ENCODE measurements at places on chromosomes 2 and 18.

DNA sequence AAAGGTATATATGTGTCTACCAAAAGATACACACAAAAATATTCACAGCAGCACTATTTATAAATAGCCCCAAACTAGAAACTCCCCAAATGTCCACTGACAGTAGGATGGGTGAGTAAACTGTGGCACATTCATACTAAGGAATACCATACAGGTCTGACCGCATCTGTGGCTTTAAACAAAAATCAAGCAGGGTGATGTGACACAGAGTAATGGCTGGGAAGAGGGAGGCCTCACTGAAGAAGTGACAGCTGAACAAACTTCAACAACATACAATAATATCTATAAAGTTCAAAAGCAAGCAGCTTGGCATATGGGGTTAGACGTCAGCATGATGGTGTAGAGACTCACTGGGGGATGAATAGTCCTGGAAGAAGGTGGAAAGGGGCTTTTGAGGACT, 115.1 kb upstream of the PPP1CB start:
- no peak for DNase-seq

- DNase-seq, result no peak
These were observed 2.8 kb upstream of the OTOS start for GRCh38 chr2:240143276-240143675.

GRCh38 chr2:66827851-66828250, 392.9 kb downstream of the MEIS1 start:
- no peak for DNase-seq

GRCh38 chr2:1816414-1816911, 72.1 kb upstream of the PXDN start:
- DNase-seq, result no peak

DNA sequence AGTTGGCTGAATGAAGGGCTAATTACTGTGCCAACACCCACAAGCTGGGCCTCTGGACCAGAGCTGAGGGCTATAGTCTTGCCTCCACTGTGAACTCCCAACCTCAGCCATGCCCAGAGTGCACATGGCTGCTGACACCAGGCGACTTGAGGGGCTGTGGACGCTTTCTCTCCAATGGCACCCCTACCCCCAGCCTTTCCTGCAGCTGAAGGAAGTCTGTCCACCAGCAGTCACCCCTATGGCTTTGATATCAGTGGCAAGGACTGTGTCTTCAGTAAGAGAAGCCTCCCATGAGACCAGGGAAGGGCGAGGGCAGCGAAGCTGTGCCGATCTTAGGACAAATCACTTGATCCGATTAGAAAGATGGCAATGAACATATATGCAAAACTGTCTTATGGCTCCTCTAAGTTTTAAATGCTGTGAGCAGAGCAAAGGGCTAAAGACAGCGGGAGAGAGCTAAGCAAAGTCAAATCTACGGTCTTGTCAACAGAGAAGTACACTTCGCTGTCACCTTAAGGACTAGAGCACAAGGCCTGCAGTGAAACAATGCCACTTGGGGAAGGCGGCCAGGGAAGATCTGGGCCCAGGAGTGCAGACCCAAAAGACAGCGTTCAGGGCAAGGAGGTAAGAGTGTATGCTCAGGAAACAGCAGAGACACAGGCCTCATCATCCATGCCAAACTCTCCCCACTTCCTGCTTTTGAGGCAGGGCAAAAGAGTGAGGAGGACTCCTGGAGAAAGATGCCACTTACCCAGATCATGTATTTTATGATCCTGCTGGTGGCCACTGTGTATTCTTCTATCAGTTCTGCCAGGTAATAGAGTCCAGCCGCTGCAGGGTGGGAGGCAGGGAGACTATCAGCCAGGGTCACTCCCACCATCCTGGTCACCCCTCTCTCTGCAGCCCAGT, 1.5 kb downstream of the TEX261 start:
- no peak for DNase-seq

DNA sequence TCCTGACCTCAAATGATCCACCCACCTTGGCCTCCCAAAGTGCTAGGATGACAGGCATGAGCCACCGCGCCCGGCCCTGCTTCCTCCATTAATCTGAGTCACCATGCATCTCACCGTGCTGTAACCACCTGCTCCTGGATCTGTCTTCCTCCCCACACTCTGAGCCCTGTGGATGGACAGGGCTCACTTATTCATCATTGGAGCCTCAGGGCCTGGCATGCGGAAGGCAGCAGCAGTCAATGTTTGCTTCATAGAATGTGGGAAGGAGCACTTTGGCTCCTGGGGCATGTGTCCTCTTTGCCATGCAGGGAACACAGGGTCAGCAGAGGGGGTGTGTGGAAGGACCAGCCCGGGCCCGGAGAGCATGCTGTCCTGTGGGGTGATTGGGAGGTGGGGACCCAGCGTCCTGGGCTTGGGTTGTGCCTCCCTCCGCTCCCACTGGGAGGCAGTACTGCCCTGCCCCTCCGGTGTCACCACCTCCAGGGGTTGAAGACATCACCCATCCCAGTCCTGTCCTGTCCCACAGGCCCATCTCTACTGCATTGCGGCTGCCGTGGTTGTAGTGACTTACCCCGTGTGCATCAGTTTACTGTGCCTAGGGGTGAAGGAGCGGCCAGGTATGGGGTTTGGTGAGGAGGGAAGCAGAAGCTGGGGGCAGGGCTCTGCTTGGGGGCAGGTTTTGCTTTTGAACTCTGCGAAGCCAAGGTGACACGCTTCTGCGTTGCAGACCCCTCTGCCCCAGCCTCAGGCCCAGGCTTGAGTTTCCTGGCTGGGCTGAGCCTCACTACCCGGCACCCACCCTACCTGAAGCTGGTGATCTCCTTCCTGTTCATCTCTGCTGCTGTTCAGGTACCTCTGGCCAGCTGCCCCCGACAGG, 11.5 kb downstream of the MFSD2B start:
- no peak for DNase-seq

- no peak for DNase-seq
These were observed 314.5 kb upstream of the CHAC2 start for GRCh38 chr2:53452957-53453748.

GRCh38 chr18:36492604-36493329, 195.3 kb downstream of the FHOD3 start:
- DNase-seq, result no peak

DNA sequence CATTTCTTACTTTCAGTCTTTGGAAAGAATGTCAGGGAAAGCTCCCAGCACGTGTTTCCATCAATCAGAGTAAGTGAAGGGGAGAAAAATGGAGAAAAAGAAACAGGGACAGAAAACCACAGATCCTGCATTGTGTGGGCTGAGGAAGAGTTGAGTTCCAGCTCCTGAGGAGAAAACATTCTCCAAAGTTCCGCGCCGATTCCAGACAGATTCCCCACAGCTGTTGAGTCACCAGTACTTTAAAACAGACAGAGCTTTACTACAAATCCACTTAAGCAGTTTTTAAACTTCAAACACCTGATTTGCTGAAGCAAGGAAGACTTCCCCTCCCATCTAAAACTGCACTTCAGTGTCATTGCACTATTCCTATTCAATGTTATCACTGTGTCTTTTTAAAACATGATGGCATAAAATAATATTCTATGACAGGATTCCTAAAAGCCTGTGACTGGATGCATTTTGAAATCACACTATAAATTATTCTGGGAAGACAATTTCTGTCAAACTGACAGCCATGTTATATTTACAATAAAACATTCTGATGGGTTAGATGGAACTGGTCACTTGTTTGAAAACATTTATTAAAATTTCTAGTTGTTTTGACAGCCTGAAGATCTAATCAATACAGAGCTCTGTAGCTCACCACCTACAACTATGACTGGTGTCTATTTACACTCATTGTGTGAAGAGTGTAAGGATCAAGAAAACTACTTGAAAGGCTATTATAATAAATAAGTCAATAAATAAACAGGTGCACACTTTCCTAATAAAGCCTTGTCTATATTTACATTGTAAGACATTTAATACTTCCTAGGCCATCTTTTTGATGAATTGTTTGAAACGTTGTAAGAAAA, 40.9 kb downstream of the TCF4 start:
- DNase-seq, result no peak

- no peak for DNase-seq
These were observed 48.5 kb upstream of the DTNA start for GRCh38 chr18:34661464-34662087.

DNA sequence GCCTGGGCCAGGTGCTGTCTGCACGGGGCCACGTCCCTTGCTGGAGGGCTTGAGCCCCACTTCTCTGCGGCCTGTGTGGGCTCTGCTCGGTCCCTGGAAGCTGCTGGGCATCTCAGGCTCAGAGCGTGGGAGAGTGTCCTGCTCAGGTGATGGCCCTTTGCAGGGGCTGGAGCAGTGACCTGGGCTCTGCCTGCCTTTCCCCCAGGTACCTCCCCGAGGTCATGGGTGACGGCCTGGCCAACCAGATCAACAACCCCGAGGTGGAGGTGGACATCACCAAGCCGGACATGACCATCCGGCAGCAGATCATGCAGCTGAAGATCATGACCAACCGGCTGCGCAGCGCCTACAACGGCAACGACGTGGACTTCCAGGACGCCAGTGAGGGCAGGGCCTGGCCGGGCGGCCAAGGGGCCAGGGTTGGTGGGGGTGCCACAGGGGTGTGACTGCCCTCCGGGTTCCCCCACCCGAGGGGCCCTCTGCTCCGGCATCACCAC, 29.9 kb downstream of the GPC1 start:
- DNase-seq, result no peak

- no peak for DNase-seq
These were observed at the start of gene GNLY for GRCh38 chr2:85694052-85695025. GNLY (plus strand) TSS chr2:85694358; CDS start chr2:85694419, 61 bp downstream.

DNA sequence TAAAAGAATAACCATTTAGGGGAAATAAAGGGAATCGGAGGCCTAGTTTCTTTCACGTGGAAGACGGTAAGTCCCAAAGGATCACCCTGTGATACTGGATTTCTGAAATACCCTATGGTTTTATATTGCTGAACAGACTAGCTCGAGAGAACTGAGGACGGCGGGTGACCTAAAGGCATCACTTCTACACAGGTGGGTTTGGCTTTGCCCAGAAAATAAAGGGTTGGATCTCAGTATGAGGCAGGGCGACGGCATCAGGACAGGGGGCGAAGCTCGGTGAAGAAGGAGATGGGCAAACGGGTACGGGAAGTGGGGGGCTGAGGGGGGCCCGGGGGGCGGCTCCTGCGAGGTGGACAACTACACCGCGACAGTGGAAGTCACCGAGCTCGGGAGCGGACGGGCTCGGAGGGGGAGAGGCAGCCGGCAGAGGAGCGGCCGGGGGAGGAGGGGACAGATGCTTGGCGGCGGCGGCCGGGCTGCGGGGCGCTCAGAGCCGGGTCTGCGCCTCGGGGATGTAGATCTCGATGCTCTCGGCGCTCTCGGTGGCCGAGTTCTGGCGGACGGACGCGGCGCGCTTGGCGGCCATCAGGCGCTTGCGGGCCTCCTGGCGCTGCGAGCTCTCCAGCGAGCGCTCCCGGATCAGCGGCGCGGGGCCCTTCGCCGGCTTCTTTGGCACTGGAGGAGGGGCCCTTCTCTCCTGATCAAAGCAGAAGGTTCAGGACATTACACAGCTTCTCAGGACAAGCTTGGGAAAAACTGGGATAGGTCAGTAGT, 48.9 kb downstream of the TGIF1 start:
- DNase-seq, result peak; percentile 18

GRCh38 chr2:230124235-230124634, 55.5 kb upstream of the SLC16A14 start:
- no peak for DNase-seq

DNA sequence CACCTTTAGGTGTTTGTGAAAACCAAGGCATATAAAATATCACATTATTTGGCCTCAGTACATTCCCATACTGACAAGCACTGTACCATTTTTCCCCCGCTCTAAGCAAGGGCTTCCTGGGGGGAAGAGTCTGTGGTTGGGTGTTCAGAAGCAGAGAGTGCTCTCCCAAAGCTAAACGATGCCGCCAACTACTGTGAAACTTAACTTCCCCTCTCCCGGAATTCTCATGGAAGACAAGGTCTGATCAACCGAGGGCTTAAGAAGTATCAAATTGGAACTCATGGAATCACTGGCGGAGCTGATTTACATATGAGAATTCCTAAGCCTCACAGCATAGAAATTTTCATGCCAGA, 433 bp upstream of the MFF start:
- DNase-seq, result peak; percentile 2

DNA sequence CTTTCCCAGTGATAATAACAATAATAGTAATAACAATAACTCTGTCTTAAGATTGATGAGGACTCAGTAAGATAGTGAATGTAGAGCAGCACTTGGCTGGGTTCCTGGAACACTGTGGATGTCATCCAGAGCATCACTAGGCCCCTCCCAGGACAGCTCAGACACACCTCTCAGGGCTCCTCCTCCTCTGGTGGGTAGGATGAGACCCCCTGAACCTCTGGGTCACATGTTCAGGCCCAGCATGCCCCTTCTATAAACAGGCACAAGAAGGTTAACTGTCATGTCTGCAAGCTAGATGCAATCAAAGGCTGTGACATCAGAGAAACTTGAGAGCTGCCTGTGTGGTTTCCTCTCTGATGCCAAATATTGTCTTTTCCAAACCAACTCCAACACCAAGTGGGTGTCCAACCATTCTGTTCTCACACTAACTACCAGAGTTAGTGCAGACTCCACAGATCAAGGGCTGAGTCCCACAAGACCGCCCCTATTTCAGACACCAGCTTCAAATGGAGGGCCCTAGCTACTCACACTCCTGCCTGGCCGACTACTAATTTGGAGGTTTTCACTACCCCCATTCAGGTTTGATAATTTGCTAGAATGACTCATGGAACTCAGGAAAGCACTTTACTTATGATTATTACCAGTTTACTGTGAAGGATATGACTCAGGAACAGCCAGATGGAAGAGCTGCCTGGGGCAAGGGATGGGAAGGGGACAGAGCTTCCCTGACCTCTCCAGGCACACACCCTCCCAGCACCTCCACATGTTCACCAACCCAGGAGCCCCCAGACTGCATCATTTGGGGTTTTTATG, 46.4 kb upstream of the BZW1 start:
- DNase-seq, result peak; percentile 38

DNA sequence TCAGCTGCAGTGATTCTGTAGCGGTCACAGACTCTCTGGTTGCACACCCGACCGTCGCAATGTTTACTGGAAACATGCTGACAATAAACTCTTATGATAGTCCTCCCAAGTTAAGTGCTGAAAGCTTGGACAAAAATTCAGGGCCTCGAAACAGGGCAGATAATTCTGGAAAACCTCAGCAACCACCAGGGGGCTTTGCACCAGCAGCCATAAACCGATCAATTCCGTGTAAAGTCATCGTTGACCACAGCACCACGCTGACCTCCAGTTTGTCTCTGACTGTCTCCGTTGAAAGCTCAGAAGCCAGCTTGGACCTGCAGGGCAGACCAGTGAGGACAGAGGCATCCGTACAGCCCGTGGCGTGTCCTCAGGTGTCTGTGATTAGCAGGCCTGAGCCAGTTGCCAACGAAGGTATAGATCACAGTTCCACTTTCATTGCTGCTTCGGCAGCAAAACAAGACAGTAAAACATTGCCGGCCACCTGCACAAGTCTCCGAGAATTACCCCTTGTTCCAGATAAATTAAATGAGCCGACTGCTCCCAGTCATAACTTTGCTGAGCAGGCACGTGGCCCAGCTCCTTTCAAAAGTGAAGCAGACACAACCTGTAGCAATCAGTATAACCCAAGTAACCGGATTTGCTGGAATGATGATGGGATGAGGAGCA, 166.1 kb downstream of the ASXL3 start:
- DNase-seq, result no peak

- DNase-seq, result no peak
These were observed 12.2 kb downstream of the ROCK1 start for GRCh38 chr18:21099442-21099841.
